Neural progenitor cell (in vitro differentiated cells): ENCODE measurements at places on chromosomes 4 and X. TPM values are rescaled to one million over a fixed set of nuclear protein-coding genes. Genes with fewer than 3 reads are reported as not detected.
A peak's percentile ranks its signal among the peaks of the same experiment; 100 is the strongest.

- peak; percentile 20 for DNase-seq
- no peak overlapping the region for H3K4me3 ChIP-seq
- no peak overlapping the region for H3K27ac ChIP-seq
- no peaks in the 10 kb centered on the region for H3K4me1 ChIP-seq
- no peaks in the 10 kb centered on the region for H3K27me3 ChIP-seq
These were observed 164.6 kb downstream of the PRKX start for GRCh38 chrX:3548765-3549391.

GRCh38 chr4:137668885-137669545 is 136.7 kb upstream of the PCDH18 start:
- no peaks in the 10 kb centered on the region for H3K27me3 ChIP-seq
- no peak overlapping the region for H3K27ac ChIP-seq
- no peak overlapping the region for H3K4me3 ChIP-seq
- no peak for DNase-seq
- peaks cover under 1% of the 10 kb centered on the region for H3K4me1 ChIP-seq

- H3K4me1 ChIP-seq = no peaks in the 10 kb centered on the region
- no peaks in the 10 kb centered on the region for H3K27me3 ChIP-seq
- no peak for DNase-seq
- no peaks in the 10 kb centered on the region for H3K36me3 ChIP-seq
- H3K27ac ChIP-seq = no peak overlapping the region
- no peak overlapping the region for H3K4me3 ChIP-seq
These were observed 39.3 kb upstream of the MAGEA10 start for GRCh38 chrX:152177497-152178269.

GRCh38 chr4:74370912-74371311 is 6.0 kb downstream of the EREG start:
- peaks cover under 1% of the 10 kb centered on the region for H3K4me1 ChIP-seq
- peaks cover 19% of the 10 kb centered on the region for H3K27me3 ChIP-seq

- peaks cover 47% of the 10 kb centered on the region for H3K27me3 ChIP-seq
- no peaks in the 10 kb centered on the region for H3K36me3 ChIP-seq
- H3K4me1 ChIP-seq = peaks cover 6% of the 10 kb centered on the region
- H3K27ac ChIP-seq = no peak overlapping the region
- DNase-seq = peak; percentile 93
These were observed 114.5 kb downstream of the ADRA2C start for GRCh38 chr4:3880615-3881120.

- peak; percentile 87 for DNase-seq
- H3K4me1 ChIP-seq = peaks cover 41% of the 10 kb centered on the region
- peak overlapping the region; percentile 48 for H3K27ac ChIP-seq
- no peaks in the 10 kb centered on the region for H3K36me3 ChIP-seq
- peaks cover 16% of the 10 kb centered on the region for H3K27me3 ChIP-seq
These were observed 206.2 kb downstream of the TENM3 start for GRCh38 chr4:182449186-182449929.

DNA sequence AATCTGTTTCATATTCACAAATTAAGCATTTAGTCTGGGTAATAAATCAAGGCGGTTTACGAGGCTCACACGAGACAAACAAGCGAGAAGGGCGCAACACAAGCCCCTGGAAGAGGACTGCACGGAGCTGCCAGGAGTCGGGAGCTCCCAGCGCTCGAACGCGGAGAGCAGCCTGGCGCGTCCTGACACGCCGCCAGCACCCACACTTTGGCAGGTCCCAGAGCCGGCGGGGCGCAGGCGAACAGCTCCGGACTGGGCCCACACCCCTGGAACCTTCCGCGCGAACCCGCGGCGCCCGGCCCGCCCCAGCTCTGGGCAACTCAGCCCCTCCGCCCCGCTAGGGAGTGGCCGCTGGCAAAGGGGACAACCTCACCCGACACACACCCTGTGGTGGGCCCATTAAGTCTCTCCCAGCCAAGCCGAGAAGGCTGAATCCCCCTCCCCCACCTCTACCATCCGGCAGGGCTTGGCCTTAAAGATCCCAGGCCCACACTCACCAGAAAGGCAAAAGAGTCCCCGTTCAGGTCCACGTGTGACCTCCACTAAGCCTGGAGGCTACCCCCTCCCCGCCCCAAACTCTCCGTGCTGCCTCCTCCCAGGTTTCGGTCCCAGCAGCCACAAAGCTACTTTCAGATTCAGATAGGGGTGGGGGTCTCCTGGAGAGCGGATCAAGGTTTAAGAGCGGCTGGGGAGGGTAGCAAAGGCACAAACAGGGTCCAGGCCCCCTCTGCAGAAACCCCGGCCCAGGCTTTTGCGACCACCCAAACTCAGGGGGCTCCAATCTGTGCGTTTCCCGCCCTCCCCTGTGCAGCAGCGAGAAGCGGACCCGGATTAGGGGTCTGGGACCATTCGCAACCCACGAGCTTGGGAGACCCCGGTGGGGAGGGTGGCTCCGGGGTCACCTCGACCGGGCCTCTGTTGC is 47.5 kb upstream of the BCOR start:
- no peaks in the 10 kb centered on the region for H3K36me3 ChIP-seq
- no peak overlapping the region for H3K27ac ChIP-seq
- H3K4me1 ChIP-seq = peaks cover 61% of the 10 kb centered on the region
- peak overlapping the region; percentile 49 for H3K4me3 ChIP-seq

- peaks cover 8% of the 10 kb centered on the region for H3K4me1 ChIP-seq
- no peaks in the 10 kb centered on the region for H3K27me3 ChIP-seq
- H3K4me3 ChIP-seq = no peak overlapping the region
- H3K27ac ChIP-seq = no peak overlapping the region
- no peaks in the 10 kb centered on the region for H3K36me3 ChIP-seq
These were observed 20.3 kb upstream of the VEGFD start for GRCh38 chrX:15404401-15405096.

- H3K27me3 ChIP-seq = no peaks in the 10 kb centered on the region
- no peak overlapping the region for H3K4me3 ChIP-seq
- DNase-seq = no peak
- H3K4me1 ChIP-seq = no peaks in the 10 kb centered on the region
- H3K27ac ChIP-seq = no peak overlapping the region
These were observed 8.6 kb downstream of the LCORL start for GRCh38 chr4:18012807-18013462.

DNA sequence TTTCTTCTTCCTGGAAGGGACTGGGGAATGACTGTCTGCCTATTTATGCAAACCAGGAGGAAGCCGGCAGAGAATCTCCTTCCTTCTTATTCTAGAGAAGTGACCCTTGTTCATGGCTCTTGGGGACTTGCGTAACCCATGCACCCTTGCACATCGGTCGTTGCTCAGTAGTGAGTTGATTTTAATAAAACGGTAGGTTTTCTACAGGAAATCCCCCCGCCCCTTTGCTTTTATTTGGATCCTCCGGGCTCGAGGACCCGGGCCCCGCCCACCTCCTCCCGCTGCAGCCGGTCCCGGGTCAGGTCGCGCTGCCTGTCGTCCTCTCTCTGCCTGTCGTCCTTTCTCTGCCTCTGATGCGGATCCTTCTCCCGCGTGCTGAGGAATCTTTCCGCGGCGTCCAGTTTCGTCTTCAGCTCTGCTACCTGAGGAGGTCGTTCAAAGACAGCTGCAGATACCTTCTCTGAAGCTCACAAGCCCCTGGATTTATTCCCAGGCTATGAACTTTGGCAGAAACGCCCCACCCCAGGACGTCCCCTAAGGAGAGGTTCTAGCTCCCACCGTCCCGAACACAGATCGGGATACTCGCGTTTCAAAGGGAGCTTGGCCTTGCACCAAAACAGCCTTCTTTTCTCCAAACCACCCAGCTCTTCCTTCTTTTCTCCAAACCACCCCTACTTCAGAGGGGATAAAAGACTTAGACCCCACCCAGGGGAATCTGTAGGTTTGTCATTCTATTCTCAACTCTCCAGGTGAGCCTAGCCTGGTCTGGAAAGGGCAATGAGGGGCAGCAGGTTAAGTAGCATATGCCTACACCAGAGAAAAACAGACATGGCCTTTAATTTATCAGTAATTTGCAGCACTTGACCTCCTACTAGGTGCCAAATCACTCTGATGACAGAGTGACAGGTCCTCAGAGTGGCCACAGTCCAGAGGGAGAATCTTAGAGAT is 7.0 kb downstream of the TNIP3 start:
- peak; percentile 77 for DNase-seq
- no peak overlapping the region for H3K27ac ChIP-seq
- H3K27me3 ChIP-seq = peaks cover 21% of the 10 kb centered on the region
- peak overlapping the region; percentile 71 for H3K4me3 ChIP-seq
- H3K36me3 ChIP-seq = no peaks in the 10 kb centered on the region

DNA sequence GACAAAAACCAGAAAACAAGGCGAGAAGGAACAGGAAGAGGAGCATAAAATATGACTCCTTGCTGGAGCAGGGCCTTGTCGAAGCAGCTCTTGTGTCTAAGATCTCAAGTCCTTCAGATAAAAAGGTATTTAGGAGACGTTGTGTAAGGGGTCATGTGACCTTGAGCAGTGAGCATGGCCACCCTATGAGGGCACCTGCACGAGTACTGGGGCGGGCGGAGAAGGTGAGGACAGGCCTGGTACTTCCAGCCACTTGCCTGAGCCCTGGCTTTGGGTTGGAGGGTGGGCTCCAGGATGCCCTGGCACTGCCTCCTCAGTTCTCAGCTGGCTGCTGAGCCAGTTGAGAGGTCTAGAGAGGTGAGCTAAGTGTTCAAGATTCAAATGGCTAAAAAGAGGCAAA is 29.9 kb downstream of the NSD2 start:
- peaks cover 5% of the 10 kb centered on the region for H3K4me1 ChIP-seq
- H3K27ac ChIP-seq = no peak overlapping the region
- no peaks in the 10 kb centered on the region for H3K27me3 ChIP-seq
- H3K36me3 ChIP-seq = no peaks in the 10 kb centered on the region
- DNase-seq = no peak

DNA sequence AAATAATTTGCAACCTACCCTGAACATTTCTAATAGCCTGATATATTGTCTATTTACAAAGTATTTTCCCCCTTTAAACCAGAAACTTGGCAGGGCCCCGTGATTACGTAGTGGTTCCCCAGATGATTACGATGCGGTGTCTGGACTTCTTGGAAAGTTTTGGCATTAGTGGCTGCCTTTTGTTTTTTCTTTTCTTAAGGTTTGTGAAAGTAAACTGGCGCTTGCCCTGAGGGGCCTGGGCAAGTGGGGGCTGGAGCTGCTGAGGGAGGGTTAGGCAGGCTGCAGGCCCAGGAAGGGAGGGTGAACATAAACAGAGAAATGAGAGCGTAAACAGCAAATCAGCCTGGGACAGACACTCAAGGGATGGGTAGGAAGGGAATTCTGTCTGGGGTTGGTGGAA is 123.6 kb upstream of the MSX1 start:
- H3K36me3 ChIP-seq = no peaks in the 10 kb centered on the region
- H3K4me1 ChIP-seq = no peaks in the 10 kb centered on the region
- no peak for DNase-seq

- H3K36me3 ChIP-seq = no peaks in the 10 kb centered on the region
- H3K27ac ChIP-seq = no peak overlapping the region
- H3K27me3 ChIP-seq = no peaks in the 10 kb centered on the region
- H3K4me3 ChIP-seq = no peak overlapping the region
- no peak for DNase-seq
These were observed 151.0 kb downstream of the DCTD start for GRCh38 chr4:182765987-182766856.

DNA sequence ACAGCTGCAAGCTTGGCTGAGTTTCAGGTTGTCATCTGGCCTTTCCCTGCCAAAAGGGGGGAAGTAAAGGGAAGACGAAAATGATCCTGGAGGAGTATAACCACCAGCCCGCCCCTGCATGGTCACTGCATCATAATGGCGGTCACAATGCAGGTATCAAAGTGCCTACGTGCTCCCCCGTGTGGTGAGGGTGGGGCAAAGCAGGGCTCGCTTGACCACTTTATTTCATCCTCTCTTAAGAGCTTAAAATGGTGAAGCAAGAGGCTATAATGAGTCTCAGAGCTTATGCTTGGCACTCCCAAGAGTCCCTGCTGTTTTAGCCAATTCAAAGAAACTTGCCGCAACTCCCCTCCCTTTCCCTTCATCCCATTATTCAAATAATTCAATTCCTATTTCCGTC is 105.6 kb downstream of the APOOL start:
- H3K4me1 ChIP-seq = no peaks in the 10 kb centered on the region
- no peaks in the 10 kb centered on the region for H3K27me3 ChIP-seq
- no peaks in the 10 kb centered on the region for H3K36me3 ChIP-seq
- no peak overlapping the region for H3K4me3 ChIP-seq

GRCh38 chrX:39492497-39493162 is 605.1 kb downstream of the BCOR start:
- H3K27ac ChIP-seq = no peak overlapping the region
- H3K36me3 ChIP-seq = no peaks in the 10 kb centered on the region
- no peak overlapping the region for H3K4me3 ChIP-seq
- DNase-seq = no peak
- no peaks in the 10 kb centered on the region for H3K27me3 ChIP-seq

DNA sequence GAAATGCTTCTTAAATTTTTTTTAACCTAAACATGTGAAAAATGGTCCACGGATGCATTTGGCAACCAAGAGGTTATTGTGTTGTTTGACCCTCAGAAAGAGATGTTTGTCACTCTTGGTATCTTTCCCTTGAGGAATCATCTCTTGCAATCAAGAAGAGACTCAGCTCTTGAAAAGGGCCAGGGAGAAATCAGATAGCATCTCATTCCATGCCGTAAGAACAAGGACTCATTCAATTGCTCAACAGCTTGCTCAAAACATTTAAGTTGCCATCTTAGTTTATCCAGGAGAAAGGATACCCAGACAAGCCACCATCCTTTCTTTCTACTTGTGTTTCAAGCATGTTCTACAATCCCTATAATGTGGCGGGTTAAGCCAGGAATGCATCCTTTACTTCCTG is 209.5 kb upstream of the LNX1 start:
- no peak for DNase-seq
- H3K27ac ChIP-seq = no peak overlapping the region
- no peaks in the 10 kb centered on the region for H3K4me1 ChIP-seq
- H3K4me3 ChIP-seq = no peak overlapping the region
- H3K36me3 ChIP-seq = no peaks in the 10 kb centered on the region

DNA sequence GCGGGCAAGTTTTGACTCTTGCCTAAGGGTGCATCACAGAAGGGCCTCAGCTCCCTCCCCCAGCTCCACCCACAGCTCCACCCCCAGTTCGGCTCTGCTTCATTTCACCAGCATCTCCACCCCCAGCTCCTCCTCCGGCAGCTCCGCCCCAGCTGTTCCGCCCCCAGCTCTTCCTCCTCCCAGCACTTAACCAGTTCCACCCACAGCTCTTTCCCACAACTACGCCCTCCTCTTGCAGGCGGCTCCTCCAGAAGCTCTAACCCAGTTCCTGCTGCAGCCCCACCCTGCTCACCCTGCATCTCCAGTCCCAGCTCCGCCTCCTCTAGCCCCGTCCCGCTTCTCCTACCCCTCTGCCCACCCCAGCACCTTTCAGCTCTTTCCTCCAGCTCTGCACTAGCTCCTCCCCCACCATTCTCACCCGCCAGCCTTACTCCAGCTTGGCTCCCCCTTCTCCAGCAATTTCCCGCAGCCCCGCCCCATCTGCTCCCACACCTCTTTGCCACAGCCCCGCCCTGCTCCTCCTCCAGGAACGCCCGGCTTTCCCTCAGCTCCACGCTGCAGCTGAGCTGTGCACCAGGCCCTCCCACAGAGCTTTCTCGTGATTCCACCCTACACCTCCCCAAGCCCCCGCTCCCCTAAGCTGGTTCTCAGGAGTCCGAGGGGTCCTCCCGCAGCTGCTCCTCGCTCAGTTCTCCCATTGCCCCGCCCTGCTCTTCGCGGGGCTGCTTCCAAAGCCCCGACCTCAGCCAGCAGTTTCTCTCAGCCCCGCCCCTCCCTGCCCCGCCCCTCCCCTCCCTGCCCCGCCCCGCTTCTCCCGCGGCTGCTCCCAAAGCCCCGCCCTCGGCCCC is 1.3 kb upstream of the EOLA1 start:
- no peak overlapping the region for H3K27ac ChIP-seq
- H3K36me3 ChIP-seq = no peaks in the 10 kb centered on the region
- H3K4me3 ChIP-seq = peak overlapping the region; percentile 65
- H3K4me1 ChIP-seq = no peaks in the 10 kb centered on the region

The MGAT4D gene
- not detected in 2 replicates for total RNA-seq

The TMEM150C gene
- 3.8 and 5.7 TPM in 2 replicates for total RNA-seq

The MAPK10 gene
- 357 and 383 TPM in 2 replicates for total RNA-seq

The PIGA gene
- total RNA-seq = 17.2 and 23.9 TPM in 2 replicates

The PCYT1B gene
- total RNA-seq = 33.9 and 39.1 TPM in 2 replicates

The NPY1R gene
- total RNA-seq = 4.6 and 7.9 TPM in 2 replicates

The GABRG1 gene
- total RNA-seq = not detected in 2 replicates
